ENCODE measurements at places on chromosomes 12 and 14.
A peak's percentile ranks its signal among the peaks of the same experiment; 100 is the strongest.

DNA sequence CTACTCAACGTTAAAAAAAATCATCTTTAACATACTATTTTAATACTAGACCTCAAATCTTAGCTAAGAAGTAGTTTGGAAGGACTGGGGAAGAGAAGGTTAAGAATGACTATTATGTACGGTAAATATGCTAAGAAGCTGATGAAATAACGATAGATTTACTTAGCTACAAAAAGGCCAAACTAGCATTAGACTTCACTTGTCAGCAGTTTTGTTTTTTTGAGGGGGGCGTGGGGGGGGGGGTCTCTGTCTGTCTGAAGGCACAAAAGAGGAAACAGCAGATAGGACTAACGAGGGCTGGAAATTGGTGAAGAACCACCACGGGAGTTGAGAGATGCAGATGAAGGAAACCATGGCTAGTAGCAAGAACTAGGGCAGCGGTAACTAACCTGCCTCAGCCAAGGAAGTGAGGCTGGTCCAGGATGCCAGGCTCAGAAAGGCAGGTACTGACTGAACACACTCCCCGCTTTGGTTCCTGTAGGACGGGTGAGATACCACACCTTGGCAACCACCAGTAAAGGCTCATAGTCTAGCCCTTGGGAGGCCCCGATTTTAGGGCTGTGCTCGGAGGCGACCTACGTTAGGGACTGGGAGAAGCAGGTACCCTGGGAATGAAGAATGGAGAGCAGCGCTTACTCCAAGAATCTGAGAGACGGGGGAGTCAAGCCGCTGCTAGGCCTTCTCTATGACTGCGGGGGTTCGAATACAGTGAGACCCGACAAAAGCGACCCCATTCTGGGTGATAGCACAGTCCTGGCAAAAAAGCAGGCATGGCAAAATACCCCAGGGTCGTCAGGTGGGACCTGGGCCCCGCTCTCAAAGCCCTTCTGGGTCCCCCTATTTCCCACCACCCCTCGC, 675 bp downstream of the NEDD8 start:
- no peak for DNase-seq

GRCh38 chr14:42855085-42855484, 1248.4 kb downstream of the LRFN5 start:
- DNase-seq = no peak

DNA sequence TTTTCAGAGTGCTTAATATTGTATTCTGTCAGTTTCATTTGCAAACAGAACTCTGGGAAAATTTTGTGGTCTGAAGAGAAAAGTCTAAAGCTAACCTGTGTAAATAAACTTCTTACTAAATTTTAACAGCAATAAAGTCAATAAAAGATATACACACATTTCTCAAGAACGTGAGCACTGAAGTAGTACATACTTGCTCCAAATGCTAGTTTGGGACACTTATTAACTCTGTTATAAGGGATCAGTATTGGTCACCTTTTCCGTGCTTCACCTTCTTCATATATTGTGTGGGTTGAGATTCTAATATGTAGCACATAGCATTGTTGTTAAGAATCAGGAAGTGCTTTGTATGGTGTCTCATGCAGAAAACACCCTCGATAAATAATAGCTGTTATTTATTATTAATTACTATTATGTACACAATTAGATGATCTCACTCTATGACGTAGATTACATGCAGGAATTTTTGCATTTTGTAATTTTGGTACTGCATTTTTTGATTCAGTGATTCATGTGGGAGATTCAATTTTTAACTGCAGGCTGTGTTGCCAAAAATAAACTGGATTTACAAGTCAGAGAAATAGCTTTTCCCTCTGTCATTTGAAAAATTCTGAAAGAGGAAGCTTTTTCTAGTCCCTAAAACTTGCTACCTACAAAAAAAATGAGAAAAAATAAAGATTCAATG, 300.9 kb downstream of the ACSS3 start:
- DNase-seq = no peak

- DNase-seq = no peak
Observed at GRCh38 chr12:93521225-93522080, 51.0 kb upstream of the SOCS2 start.

- DNase-seq = no peak
Observed at GRCh38 chr14:67557118-67557517, 24.0 kb downstream of the PLEKHH1 start.

DNA sequence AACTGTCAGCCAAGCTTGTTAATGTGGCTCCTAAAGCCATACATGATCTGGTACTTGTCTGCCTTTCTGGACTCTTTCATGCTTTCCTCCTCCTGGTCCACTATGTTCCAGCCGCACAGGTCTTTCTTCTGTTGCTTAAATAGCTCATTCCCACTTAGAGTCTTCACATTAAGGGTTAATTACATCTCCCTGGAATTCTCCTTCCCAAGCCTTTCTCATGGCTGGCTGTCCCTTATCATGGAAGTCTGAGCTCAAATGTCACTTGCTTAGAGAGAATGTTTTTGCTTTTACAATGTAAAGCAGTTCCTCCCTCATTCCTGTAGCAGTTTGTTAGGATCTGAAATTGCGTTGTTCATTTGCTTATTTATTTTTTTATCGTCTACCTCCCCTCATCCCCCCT, 199.6 kb downstream of the TRHDE start:
- no peak for DNase-seq

GRCh38 chr12:130460611-130461446, 123.1 kb downstream of the PIWIL1 start:
- DNase-seq = no peak

GRCh38 chr12:48882315-48882687, 16.6 kb upstream of the RND1 start:
- no peak for DNase-seq

- DNase-seq = no peak
Observed at GRCh38 chr12:46184798-46185595, 83.8 kb downstream of the SLC38A1 start.

GRCh38 chr14:56193347-56193746, 75.1 kb downstream of the PELI2 start:
- DNase-seq = no peak

- no peak for DNase-seq
Observed at GRCh38 chr12:71877335-71878121, 38.0 kb downstream of the TBC1D15 start.

DNA sequence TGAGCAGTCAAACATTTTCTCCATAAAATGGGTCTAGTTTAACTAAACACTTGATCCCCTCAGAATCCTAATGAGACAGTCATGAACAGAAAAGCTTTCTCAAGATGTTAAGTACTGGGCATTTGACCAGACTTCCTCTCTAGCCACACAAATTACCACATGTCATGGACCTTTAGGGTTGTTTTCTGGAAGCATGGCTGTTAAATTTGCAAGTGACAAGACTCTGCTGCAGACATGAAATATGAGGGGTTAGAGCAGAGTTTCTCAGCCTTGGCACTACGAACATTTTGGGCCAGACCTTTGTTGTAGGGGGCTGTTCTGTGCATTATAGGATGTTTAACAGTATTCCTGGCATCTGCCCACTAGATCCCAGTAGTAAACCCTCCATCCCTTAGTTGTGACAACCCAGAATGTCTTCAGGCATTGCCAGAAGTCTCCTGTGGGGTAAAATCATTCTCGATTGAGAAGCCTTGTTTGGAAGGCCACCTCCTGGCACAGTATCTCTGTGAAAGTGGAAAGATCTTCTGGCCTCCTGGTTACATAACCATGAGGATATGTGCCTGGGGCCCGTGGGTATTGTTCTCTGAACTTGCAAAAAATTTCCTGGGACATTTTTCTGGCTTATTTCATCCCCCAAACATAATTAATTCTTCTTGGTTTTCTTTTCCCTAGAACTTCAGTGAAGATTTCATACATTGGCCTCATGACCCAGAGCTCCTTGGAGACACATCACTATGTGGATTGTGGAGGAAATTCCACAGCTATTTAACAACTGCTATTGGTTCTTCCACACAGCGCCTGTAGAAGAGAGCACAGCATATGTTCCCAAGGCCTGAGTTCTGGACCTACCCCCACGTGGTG, 4.3 kb downstream of the TMEM106C start:
- no peak for DNase-seq

- peak; percentile 36 for DNase-seq
Observed at GRCh38 chr14:56333359-56334292, 215.4 kb downstream of the PELI2 start.
